ENCODE measurements at places on chromosomes 7 and 10.

DNA sequence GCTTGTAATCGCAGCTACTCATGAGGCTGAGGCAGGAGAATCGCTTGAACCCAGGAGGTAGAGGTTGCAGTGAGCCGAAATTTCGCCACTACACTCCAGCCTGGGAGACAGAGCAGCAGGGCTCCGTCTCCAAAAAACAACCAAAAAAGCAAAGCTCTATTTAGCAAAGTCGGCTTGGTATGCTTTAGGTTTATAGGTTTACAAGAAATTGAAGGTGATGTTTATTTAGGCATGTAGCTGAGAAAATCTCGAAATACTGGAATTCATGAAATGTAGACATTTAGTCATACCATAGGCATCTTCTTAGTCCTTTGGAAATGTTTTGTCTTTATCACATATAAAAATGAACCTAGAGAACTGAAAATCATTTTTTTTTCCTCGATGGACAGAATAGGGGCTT, 453.8 kb upstream of the ANKRD30A start:
- peak; percentile 18 for DNase-seq

DNA sequence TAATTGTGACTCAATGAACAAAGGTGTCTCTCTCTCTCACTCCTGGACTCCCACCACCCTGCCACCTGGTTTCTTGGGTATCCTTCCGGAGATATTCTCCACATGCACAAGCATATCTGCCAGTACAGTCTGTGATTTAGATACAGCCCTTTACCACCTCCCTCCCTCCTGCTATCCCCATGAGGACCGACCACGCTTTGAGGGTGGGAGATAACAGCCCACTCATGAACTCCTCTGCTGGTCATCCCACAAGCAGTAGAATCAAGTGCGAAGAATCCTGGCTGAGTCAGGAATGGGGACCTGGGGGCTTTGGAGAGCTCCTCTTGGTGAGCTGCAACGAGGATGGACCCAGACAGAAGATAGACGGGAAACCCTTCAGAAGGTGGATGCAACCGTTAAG, 28.2 kb upstream of the MXI1 start:
- no peak for DNase-seq

- DNase-seq = peak; percentile 52
Observed at GRCh38 chr10:59839576-59839975, 66.8 kb downstream of the CCDC6 start.

- no peak for DNase-seq
Observed at GRCh38 chr7:85413718-85414117, 226.9 kb upstream of the SEMA3D start.

DNA sequence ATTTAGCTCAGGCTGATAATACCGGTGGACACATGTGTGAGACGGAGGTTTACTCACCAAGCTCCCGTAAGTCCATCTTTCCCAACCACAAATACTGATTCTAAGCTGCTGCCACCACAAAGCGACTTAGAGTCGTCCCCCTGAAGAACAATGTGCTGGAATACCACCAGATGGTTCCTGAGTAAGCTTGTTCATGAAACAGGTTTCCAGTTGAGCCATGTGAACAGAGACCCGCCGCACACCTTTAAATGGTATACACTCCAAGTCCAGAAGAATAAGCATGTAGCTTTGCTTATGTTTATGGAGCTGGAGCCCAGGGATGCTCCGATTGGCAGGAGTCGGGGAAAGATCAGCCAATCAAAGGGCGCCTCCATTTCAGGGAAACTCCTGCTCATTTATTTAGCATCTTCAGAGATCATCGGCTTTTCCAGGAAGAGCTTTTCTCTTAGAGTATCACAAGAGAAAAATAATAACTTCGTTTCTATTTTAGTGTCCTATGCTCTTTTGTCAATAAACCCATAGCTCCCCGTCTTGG, 261.6 kb upstream of the AOAH start:
- no peak for DNase-seq

DNA sequence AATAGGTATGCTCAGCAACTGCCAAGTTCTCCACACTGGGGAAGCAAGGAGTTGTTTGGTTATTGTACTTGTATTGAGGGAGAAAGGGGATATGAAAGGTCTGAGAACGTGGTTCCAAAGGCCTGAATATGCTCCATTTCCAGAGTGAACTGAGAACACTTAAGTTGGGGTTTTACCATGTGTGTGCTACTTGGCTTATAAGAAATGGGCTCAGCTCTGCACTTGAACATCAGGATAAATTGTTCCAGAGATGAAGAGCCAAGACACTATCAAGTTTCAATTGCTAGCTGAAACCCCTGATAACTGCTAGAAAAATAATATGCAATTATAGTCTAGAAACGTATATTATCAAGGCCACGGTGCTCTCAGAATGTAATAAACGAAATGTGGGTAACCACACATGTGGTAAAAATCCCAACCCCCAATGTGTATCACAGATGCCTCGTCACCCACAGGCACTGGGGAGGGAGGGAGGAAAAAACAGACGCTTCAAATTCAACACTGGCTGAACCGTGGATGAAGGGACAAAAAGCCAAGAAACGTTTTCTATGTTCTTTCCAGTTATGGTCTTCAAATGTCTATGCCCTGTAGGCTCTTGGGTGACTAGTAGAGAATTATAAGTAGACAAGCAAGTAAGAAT, 16.3 kb downstream of the ELMO1 start:
- DNase-seq = no peak

DNA sequence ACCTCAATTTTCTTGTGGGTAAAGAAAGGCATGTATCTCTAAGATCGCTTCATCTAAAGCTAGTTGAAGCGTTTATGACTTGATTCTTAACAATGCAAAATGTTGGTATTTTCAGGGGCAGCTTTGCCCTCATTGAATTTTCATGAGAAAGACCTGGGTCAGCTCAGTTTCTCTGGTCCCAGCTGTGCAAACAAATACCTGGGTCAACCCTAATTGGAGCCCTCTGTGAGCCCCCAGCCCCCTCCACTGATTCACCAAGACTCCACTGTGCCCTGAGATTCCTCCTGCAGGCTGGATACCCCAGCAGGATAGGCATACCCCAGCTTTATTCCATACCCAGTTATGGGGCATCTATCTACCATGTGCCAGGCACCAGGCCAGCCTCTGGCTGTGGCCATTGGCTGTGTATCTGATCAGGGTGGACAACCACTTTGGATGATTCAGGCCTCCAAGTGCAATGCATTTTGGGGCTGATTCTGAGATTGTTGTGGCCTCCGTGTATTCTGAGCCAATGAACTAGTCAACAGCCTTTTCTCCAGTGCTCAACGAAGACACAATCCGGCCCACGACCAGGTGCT, 201.9 kb downstream of the MYOF start:
- no peak for DNase-seq

Data from fibroblast of mammary gland (primary cell).